Urothelium cell line (cell line): ENCODE measurements at places on chromosomes 13 and 19.

DNA sequence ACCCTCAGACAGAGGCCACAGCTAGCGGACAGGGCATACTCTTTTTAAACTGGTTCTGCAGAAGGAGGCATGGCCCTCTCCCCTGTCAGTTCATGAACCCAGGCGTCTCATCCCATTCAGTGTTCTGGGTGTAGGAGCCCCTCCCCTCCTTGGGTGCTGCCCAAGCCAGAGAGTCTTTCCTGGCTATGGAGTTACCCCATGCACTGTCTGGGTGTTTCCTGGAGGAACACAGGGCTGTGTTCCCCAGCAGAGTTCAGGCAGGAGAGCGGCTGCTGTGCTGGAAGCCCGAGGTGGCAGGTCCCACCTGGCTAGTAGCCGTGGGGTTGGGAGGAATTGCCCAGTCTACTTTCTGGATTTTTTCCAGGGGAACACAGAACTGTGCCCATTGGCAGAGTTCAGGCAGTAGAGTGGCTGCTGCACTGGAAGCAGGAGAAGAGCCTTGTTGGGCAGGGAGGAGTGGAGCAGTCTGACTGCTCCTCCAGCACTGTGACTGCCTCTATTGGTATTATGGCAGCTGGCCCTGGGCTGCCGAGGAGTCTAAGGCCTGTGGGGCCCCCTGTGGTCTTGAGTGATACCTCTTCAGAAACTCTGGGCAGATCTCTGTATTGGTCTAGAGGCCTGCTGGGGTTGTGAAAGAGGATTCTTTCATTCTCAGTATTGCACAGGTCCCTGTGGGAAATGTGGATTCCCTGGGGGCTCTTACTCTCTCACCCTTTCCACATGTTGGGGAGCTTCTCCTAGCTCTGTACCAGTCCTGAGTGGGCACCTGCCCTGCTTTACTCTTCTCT lies 168.3 kb downstream of the PCDH20 start:
- no peak for DNase-seq

GRCh38 chr19:30314056-30314804 lies 58.0 kb upstream of the ZNF536 start:
- DNase-seq, result no peak

DNA sequence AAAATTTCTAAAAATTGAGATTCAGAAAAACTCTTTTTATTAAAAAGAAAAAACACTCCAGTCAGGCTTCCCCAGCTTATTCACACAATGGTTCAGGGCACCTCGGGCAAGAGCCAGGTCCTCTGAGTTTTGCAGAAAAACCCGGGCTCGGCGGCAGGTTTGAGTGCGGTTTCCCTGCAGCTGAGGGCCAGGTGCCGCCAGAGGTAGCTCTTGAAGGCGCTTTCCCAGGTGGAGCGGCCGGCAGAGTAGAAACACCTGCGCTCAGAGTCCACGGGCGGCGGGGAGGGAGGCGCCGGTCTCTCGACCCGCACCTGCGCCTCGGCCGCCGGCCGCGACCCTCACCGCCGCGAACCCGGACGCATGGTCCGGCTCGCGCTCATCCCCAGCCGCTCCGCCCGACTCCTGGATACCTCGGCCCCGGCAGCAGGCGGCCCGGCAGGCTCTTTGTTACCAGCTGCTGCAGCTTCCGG lies 444 bp downstream of the PROSER1 start:
- no peak for DNase-seq

- DNase-seq, result no peak
Observed at GRCh38 chr19:8484331-8484894, 18.0 kb downstream of the PRAM1 start.

- DNase-seq, result peak; percentile 31
Observed at GRCh38 chr19:17530586-17530985, 19.1 kb downstream of the PGLS start.

- peak; percentile 55 for DNase-seq
Observed at GRCh38 chr19:10961073-10961860, 437 bp downstream of the SMARCA4 start.

DNA sequence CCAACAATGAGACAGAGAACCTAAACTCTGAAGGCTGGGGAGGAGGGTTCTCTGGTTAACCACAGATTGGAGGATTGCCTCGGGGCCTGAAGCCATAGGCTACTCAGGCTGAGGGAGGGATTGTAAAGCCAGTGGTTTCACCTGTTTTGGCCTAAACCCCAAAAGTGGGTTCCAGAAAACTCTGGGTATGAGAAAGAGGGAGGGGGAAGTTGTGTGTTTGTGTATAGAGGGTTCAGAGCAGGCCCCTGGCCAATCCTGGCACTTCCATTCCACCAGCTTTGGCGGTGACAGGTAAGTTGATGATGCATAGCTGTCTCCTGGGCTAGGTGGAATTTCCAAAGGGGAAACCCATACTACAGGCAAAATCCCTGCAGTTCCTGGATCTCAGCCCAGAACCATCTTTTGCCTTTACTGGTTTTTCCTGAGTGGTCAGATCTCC lies 13.5 kb upstream of the CCDC97 start:
- no peak for DNase-seq

GRCh38 chr13:72792640-72793039 lies 10.7 kb downstream of the PIBF1 start:
- no peak for DNase-seq

- no peak for DNase-seq
Observed at GRCh38 chr13:42561752-42562467, 12.0 kb upstream of the TNFSF11 start.

GRCh38 chr13:49370371-49370770 lies 73.5 kb downstream of the CAB39L start:
- no peak for DNase-seq

GRCh38 chr13:20664351-20664750 lies 39.1 kb upstream of the IL17D start:
- DNase-seq, result no peak

GRCh38 chr13:66992719-66993118 lies 237.4 kb downstream of the PCDH9 start:
- DNase-seq, result no peak

DNA sequence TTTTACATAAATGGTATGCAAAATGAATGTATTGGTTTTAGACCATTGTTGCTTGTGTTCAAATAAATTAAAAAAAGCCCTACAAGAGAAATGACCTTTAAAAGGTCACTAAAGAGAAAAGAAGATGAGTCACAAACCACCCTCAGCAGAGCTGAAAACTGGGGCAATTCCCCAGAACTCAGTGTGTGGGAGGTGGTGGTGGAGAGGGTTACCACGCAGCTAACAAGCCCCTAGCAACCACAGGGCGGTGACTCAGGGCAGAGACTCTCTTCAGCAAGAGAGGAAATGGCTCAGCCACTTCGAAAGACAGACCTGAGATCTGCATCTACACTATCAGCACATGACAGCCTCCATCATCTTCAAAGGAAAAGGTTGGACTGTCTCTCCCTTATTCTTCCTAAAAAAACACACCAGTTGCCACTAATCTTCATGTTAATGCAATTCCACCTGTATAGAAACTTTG lies 29.4 kb upstream of the NDFIP2 start:
- DNase-seq, result peak; percentile 70

GRCh38 chr19:4206818-4207484 lies 22.4 kb upstream of the EBI3 start:
- DNase-seq, result peak; percentile 37

DNA sequence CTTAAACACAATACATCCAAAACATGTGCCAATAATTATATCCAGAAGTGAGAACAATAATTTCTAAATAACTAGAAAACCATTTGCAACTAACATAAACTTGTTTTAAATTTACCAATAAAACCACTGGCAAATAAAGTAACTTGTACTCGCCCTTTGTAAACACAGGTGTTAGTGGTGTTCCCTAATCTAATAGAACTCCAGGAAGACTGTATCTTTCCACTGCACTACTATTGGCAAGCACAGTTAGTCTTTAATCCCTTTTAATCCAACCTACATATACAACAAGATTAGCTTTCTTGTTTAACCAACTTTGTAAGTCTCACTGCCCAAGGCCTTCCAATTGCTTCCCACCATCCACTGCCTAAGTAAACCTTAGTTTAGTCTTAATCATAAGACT lies 79.5 kb downstream of the PCDH9 start:
- DNase-seq, result no peak

GRCh38 chr13:90156390-90156789 lies 1191.1 kb upstream of the MIR17HG start:
- no peak for DNase-seq
